ENCODE measurements at places on chromosomes 5 and 9.

DNA sequence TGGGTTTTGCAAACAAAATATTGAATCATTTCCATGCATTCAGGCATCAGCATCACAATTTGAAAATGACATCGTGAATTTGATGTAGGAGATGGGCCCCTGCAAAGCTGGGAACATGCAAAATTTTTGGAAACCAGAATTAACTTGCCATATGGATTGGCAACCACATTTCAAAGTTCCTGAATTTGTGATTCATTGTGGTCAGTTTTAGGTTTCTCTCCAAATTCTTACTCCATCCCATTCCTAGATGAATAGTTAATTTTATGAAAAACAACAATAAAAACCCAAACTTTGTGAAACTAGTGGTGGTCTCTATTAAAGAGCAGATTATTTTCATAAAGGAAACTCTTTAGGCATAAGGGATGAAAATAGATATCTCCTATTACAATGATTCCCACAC lies 107.8 kb upstream of the SLIT3 start:
- DNase-seq, result no peak

- DNase-seq, result no peak
These were observed 994.8 kb upstream of the WWC1 start for GRCh38 chr5:167296661-167297060.

- DNase-seq, result no peak
These were observed 14.7 kb downstream of the TNFAIP8 start for GRCh38 chr5:119370486-119370885.

GRCh38 chr5:143692342-143692741 lies 119.6 kb upstream of the HMHB1 start:
- no peak for DNase-seq

DNA sequence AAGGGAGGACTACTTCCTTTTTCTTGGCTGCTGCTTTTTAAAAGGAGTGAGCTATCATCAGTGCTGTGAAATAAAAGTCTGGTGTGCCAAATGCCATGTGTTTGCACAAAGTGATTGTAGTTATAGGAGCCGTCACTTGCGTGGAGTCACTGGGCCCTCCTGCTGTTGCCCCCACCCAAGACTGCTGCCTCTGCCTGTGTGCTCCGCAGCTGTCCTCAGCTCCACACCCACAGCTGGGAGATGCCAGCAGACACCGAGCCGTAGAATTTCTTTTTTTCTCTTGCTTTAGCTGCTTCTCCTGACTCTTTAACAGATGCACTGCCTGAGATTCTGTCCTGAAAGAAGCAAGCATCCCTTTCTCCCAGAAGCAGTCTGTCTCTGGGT lies 9.8 kb upstream of the GLE1 start:
- DNase-seq, result no peak

- peak; percentile 54 for DNase-seq
These were observed 248.6 kb upstream of the ANKRD55 start for GRCh38 chr5:56481428-56482357.

- no peak for DNase-seq
These were observed 200.2 kb downstream of the SLIT3 start for GRCh38 chr5:169100735-169101075.

GRCh38 chr9:130027533-130028365 lies 15.2 kb downstream of the FNBP1 start:
- no peak for DNase-seq

- DNase-seq, result no peak
These were observed 555.3 kb upstream of the ZNF462 start for GRCh38 chr9:106307670-106308069.

DNA sequence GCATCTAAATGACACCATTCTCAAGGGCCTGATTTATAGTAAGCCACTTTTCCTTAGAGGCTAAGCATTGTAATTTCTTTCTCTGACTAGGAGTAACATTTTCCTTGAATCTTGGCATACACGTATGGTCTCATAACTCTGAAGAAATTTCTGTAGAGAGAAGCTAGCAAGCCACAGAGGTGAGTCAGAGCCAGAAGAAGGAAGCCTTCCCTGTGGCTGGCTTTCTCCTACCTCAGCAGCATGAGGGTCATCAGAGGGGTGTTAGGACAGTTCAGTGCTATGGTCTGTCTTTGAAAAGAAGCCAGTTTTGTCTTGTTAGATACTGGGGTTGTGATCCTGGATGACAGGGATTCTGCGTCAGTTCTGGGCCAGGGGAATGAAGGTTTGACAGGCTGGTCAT lies 3.2 kb downstream of the SNX30 start:
- DNase-seq, result no peak

GRCh38 chr9:91164724-91165520 lies 196.8 kb downstream of the AUH start:
- no peak for DNase-seq

- no peak for DNase-seq
These were observed 84.6 kb downstream of the CEMIP2 start for GRCh38 chr9:71683598-71684235.

DNA sequence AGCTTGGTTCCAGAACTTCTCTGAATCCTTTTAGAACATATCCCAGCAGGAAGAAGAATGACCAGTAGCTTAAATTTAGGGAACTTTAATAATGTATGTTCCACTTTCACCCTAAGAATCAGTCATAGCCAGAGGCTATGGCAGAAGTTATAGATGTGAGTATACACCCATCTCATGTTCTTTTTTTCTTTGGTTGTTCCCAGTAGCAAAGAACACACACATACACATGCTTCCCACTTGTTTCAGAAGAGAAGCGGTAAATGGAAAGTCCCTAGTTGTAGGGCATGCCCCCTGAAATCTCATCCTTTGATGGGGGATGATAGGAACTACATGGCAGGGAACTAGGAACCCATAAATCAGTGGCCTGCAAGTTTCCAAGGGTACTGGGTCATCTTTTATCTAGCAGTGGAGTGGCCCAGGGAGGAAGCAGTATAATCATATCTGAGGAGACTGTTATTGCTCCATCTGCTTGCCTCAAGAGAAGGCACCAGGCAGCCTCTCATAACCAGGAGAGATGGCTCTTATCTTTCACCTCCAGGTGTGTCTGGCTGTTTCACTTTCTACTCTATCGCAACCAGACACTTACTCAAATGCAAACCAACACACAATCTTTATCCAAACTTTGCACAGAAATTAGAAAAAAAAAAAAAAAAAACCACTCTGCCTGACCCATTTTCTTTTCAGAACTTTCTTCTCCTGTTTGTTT lies 109.5 kb downstream of the SNCAIP start:
- DNase-seq, result peak; percentile 32

DNA sequence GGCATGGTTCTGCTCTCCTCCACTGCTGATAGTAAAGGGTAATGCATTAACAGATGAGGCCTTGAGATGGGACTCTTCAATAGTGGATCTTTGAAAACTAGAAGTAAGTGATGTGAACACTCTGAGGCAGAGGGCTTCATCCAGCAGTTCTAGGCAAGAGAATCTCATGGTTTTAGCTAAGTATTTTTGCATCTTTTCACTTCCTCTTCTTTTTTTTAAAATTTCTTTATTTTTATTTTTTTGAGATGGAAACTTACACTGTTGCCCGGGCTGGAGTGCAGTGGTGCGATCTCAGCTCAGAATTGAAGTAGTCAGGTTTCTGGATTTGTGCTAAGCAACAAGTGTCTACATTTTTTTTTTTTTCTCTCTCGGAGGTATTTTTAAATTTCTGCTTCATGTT lies 101.9 kb downstream of the MTRR start:
- DNase-seq, result no peak
